ENCODE measurements at places on chromosomes 11 and 22.

- H3K27me3 ChIP-seq, result no peaks in the 10 kb centered on the region
- no peak overlapping the region for H3K27ac ChIP-seq
- peaks cover 21% of the 10 kb centered on the region for H3K36me3 ChIP-seq
Measured at GRCh38 chr22:45726081-45726480, 54.4 kb downstream of the ATXN10 start.

DNA sequence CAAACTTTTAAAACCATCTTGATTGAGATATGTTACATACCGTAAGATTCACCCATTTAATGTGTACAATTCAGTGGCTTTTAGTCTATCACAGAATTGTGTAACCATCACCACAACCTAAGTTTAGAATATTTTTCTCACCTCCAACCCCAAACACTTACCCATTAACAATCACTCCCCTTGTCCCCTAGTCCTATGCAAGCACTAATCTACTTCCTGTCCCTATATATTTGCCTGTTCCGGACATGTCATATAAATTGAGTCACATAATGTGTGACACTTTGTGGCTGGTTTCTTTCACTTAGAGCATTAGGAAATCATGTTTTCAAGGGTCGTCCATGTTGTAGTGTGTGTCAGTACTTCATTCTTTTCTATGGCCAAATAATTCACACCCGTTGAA is 38.8 kb downstream of the RASSF10 start:
- no peaks in the 10 kb centered on the region for H3K27me3 ChIP-seq
- H3K27ac ChIP-seq, result no peak overlapping the region
- no peak for DNase-seq
- no peaks in the 10 kb centered on the region for H3K36me3 ChIP-seq

GRCh38 chr11:64990222-64990923 is 6.4 kb downstream of the BATF2 start:
- no peaks in the 10 kb centered on the region for H3K27me3 ChIP-seq
- peaks cover 7% of the 10 kb centered on the region for H3K4me1 ChIP-seq
- peak overlapping the region; percentile 50 for H3K4me3 ChIP-seq
- peak overlapping the region; percentile 46 for H3K27ac ChIP-seq
- DNase-seq, result peak; percentile 69

DNA sequence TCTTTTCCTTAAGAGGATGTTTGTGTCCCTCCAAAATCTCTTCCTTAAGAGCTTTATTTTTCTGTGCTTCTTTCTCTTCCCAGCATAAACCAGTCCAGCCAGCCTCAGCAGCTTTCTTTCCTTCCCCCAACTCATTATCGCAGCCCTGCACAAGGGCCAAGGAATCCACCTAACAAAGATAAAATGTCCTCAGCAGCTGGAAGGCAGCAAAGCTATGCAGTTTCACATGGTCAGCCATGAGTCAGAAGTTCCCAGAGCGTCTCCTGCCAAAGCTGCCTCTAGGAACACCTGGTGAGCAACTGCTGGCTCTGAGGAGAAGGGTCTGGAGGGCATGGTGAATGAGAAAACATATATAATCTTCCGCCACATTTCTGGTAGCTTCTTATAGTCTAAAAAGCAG is 45.3 kb upstream of the HMGXB4 start:
- H3K36me3 ChIP-seq, result no peaks in the 10 kb centered on the region
- peaks cover 22% of the 10 kb centered on the region for H3K27me3 ChIP-seq
- H3K27ac ChIP-seq, result no peak overlapping the region
- no peaks in the 10 kb centered on the region for H3K4me1 ChIP-seq

DNA sequence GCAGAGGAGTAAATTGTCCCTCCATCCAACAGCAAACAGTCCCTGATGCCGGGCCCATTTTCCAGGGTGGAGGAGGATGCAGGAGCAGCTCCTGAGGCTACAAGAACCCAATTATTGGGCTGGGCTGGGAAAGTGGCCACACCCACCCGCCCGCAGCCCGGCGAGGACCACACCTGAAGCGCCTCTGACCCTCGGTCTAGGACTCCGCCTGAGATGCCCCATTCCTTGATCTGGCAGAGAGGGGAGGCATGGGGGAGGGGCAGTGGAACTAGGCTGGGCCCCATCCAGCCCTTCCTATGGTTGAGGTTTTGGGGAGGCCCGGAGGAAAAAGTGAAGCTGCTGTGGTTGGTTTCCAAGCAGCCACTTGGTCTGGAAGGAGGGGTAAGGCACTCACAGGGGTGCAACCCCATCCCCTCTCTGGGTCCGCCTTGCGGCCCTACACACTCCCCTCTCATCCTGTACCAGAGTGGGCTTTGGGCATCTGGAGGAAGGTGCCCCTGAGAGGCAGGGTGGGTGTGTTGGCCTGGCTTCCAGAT is 2.4 kb upstream of the LGALS1 start:
- no peaks in the 10 kb centered on the region for H3K27me3 ChIP-seq
- H3K36me3 ChIP-seq, result peaks cover 5% of the 10 kb centered on the region
- DNase-seq, result no peak
- H3K27ac ChIP-seq, result peak overlapping the region; percentile 1

DNA sequence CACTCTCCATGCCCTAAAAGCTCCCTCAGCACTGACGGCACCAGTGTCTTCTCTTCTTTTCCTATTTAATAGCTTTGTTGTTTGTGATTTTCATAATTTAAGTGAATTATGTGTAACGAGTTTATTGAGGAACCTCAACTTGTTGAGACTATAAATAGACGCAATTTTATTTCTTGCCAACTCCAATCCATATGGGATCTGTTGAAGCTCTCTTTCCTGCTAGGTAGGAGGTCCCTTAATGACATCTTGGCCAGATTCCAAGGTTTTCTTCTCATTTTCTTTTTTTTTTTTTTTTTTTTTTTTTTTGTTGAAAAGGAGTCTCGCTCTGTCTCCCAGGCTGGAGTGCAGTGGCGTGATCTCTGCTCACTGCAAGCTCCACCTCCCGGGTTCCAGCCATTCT is 14.2 kb downstream of the RTL6 start:
- no peak overlapping the region for H3K4me3 ChIP-seq
- no peaks in the 10 kb centered on the region for H3K4me1 ChIP-seq
- DNase-seq, result no peak
- H3K27ac ChIP-seq, result no peak overlapping the region
- H3K27me3 ChIP-seq, result no peaks in the 10 kb centered on the region

- H3K4me1 ChIP-seq, result peaks cover 10% of the 10 kb centered on the region
- no peak for DNase-seq
- no peak overlapping the region for H3K4me3 ChIP-seq
- no peak overlapping the region for H3K27ac ChIP-seq
- H3K36me3 ChIP-seq, result no peaks in the 10 kb centered on the region
- H3K27me3 ChIP-seq, result no peaks in the 10 kb centered on the region
Measured at GRCh38 chr11:96222102-96222501, 120.9 kb downstream of the MAML2 start.

- H3K27me3 ChIP-seq, result no peaks in the 10 kb centered on the region
- no peak overlapping the region for H3K4me3 ChIP-seq
- H3K4me1 ChIP-seq, result no peaks in the 10 kb centered on the region
- no peak for DNase-seq
- no peak overlapping the region for H3K27ac ChIP-seq
Measured at GRCh38 chr11:19502691-19503253, 209.9 kb upstream of the NAV2 start.

- H3K4me3 ChIP-seq, result no peak overlapping the region
- H3K27ac ChIP-seq, result no peak overlapping the region
- no peak for DNase-seq
- H3K27me3 ChIP-seq, result no peaks in the 10 kb centered on the region
Measured at GRCh38 chr22:34430386-34430785, 510.1 kb upstream of the LARGE1 start.

GRCh38 chr22:50250555-50251476 is at the start of gene HDAC10:
HDAC10 (minus strand) TSS chr22:50251265; CDS start chr22:50251032, 233 bp downstream.
- H3K4me3 ChIP-seq, result peak within 1 kb of the TSS; percentile 70
- peaks cover 23% of the 10 kb centered on the region for H3K4me1 ChIP-seq
- peak within 1 kb of the TSS; percentile 63 for H3K27ac ChIP-seq
- no peaks in the 10 kb centered on the region for H3K36me3 ChIP-seq
- H3K27me3 ChIP-seq, result no peaks in the 10 kb centered on the region
- peak; percentile 80 for DNase-seq
